Amniotic stem cell (primary cell): ENCODE measurements at places on chromosomes 3 and 15.

GRCh38 chr3:179015551-179016020, 56.0 kb downstream of the ZMAT3 start:
- peak; percentile 30 for DNase-seq

- DNase-seq, result peak; percentile 94
Measured at GRCh38 chr3:115239717-115240116, 92.6 kb upstream of the ZBTB20 start.

DNA sequence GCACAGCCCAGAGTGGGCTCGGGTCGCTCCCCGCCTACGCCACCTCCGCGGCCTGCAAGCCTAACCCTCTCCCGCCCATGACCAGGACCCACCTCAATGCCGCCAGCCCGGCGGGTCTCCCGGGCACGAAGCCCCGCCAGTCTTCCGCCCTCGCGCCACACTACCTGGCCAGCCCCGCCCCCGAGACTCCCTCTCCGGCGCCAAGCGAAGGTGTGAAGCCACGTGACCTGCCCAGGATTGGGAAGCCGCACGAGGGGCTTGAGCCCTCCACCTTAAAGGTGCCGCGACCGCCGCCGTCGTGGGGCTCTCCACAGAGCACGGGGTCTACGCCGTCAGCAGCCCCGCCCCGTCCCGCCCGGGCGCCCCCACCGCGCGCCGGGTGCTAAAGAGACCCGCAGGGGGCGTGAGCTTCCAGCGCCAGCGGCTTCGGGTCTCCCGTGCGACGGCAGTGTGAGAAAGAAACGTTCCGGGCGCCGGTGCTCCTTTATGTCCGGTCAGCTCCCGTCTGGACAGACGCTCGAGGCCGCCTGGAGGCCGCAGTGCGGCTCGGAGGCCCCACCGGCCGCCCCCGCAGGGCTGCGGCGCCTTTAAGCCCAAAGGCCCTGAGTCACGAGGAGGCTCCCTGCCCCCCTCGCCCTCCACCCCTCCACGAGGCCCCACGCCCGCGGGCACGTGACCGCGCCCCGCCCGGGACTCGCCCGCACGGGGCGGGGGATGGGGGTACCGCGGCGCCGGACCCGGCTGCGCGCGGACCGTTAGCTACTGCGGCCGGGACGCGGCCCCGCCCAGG, at the start of gene CPEB1:
Gene CPEB1 (minus strand): TSS at position 319 of the 790 bp plus-strand sequence. CDS start 18,904 bp downstream, outside the sequence.
- no peak for DNase-seq

GRCh38 chr3:122091602-122092295, 36.6 kb downstream of the CD86 start:
- no peak for DNase-seq

DNA sequence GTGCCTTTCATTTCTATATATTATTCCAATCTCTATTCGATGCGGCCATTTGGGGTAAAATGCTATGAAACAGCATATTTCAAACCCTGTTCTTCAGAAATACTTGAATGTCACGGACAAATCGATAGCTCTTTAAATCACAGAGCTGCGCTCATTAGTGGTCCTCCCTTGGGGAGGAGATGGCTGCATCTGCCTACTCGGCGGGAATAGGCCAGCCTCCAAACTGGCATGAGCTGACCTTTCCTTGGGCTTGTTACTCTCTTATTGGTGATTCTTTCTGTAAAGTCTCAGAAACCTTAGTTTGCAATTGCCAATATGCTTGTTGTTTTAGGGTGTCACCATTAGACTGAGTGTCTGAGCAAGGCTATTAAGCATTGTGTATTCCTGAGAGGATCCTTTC, 120.9 kb downstream of the BDH1 start:
- no peak for DNase-seq

GRCh38 chr15:76976572-76977270, 18.2 kb upstream of the PSTPIP1 start:
- DNase-seq, result no peak

DNA sequence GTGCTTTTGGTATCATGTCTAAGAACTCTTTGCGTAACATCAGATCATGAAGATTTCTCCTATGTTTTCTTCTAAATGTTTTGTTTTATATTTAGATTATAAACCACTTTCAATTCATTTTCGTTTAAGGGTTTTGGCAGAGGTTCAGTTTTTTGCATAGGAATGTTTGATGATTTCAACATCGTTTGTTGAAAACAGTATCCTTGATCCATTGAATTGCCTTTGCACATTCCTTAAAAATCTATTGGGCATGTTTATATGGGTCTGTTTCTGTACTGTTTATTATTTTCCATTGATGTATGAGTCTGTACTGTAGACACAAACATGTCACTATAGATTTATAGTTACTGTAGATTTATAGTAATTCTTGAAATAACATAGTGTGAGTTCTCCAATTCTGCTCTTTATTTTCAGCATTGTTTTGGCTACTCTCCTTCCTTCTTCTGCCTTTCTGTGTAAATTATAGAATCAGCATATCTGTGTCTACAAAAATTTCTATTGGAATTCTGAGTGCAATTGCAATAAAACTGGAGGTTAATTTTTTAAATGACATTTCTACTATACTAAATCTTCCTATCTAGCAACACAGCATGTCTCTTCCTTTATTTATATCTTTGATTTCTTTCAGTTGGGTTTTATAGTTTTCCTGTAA, 374.0 kb downstream of the SV2B start:
- no peak for DNase-seq

DNA sequence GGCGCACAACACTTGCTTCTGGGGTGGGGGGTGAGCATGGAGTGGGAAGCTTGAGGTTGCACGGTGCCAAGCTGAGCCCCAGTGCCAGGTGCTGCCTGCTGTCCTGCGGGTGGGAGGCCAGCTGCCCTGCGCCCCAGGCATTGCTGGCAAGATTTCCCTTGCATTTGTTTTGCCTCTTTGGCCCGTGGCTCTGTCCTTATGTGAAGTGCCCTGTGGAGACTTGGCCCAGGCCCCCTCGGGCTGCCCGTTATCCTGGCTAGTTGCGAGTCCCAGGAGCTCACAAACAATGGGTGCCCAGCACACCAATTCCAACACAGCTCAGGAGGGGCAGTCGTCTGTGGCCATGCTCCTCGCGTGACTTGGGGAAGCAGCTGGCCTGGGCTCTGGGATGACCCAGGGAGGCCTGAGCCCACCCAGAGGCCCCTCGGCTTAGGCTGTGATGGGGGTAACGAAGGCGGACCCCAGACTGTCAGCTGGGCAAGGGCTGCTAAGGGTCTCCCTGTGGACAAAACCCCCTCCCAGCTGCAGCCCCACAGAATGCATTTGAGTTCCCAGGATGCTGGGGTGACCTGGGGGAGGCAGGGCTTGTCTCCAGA, 5.9 kb downstream of the C3orf22 start:
- DNase-seq, result no peak

GRCh38 chr15:89088605-89089315, 504 bp downstream of the ABHD2 start:
- no peak for DNase-seq

- DNase-seq, result no peak
Measured at GRCh38 chr3:171163101-171164066, 136.9 kb upstream of the SLC2A2 start.

DNA sequence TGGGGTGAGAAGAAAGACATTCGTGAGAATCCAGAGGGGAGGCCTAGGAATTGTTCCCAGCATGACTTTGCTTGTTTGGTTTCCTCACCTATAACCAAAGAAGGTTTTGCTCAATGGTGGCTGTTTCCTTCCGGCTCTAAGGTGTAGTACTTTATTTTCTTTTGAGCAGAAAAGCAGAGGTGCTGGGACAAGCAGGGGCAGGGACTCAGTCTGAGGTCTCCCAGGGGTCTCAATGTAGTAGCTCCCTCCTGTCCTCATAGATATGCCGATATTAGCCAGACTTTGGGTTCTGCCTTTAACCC, 41.6 kb downstream of the ZBTB38 start:
- no peak for DNase-seq

GRCh38 chr15:62067448-62068044, 769 bp downstream of the C2CD4A start:
- DNase-seq, result no peak

- no peak for DNase-seq
Measured at GRCh38 chr3:127985655-127986225, 66.5 kb upstream of the SEC61A1 start.

GRCh38 chr3:112126511-112126911, 6.5 kb downstream of the GCSAM start:
- no peak for DNase-seq

DNA sequence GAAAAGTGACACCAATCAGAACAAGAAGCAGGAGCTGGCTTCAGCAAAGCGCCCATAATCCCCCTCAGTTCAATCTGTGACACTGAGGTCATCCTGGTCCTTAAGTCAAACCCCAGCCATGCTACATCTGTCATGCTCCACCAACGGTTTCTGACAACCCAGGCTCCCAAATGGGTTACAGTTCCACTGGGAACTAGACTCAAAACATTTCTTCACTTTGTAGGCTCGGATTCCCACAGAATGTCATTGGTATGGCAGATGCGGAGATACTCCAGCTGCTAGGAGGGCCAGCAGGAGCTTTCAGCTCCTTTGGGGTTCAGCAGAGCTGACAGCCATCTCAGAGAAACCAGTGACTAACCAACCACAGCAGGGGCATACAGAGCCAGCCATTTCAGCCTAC, 48.9 kb downstream of the SUMF1 start:
- DNase-seq, result no peak

GRCh38 chr15:96242761-96243160, 87.7 kb upstream of the NR2F2 start:
- DNase-seq, result no peak

GRCh38 chr15:49877117-49877872, 241.7 kb downstream of the ATP8B4 start:
- DNase-seq, result no peak

DNA sequence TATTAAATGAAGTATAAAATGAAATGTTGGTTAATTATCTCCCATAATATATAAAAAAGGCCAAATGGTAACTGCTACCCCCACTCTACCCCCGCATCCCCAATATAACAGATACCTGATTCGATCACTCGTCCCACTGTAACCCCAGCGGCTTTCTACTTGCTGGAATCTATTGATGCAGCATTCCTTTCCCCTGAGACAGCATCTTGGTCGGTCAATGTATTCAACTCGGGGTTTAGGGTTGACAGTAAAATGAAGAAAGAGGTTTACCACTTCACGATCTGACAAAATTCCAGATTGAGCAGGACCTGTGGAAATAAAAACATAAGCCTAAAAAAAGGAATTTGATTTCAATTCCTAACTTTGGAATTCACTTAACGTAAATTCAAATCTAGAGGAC, 18.6 kb upstream of the C15orf40 start:
- no peak for DNase-seq

- no peak for DNase-seq
Measured at GRCh38 chr3:110139821-110140220, 802.5 kb upstream of the DPPA4 start.

- DNase-seq, result peak; percentile 9
Measured at GRCh38 chr3:146640955-146641867, 36.1 kb upstream of the PLSCR5 start.

GRCh38 chr3:114872588-114872987, 274.5 kb downstream of the ZBTB20 start:
- DNase-seq, result no peak

DNA sequence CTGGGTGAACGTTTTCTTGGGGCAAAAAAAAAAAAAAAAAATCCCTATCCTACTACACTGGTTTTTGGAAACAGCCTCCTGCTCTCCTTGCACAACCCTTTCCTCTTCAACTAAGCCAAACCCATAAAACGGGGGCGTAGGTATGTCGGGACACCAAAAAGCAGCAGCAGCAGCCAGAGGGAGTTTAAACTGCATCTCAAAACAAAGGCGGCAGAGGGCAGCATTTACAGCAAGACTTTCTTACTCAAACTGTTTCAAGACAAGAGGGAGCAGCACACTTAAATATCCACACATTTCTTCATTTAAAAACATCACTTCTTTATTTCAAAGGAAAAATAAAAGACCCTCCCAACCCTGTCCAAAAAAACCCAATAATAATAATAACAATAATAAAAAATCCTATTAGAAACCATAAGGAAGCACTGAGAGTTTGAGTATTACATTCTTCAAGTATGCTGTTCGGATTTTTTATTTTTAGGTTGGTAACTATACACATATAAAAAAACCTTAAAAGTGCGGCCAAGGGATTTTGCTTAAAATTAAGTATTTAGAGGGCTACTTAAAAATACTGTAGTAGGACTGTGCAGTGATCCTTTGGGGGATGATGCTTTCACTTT, 43.9 kb upstream of the PLXND1 start:
- DNase-seq, result peak; percentile 38

DNA sequence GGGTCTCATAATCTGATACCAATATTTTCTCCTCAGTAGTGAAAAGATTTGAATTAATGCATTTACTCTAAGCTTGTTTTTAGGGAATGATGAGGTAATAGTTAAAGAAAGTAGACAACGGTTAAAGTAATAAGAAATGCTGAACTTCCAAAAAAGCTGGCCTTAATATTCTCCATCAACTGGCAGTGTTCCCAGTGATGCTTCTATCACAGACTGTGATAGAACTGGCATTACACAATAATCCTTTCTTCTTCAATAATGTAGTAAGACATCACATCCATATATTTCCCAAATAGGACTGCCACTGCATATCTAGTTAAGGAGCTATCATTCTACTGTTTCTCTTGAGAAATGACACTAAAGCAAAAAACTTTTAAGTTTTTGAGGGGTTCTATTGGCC, 188.7 kb downstream of the IL5RA start:
- DNase-seq, result no peak

DNA sequence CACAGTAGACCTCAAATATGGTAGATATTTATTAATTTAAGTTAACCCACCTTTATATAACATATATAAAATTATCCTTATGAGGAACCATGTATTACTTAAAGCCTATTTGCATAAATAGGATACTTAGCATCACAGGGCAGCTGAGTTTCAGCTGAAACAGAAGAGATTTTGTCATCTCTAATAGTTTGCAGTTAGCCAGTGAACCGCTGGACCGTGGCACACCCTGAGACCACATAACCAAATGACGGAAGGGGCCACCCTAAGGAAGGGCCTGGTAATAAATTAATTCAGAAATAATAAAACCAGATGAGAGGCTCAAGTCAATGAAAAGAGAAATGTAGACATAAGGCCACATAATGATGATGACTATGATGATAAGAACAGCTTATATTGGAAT, 107.7 kb downstream of the MYO5A start:
- no peak for DNase-seq

DNA sequence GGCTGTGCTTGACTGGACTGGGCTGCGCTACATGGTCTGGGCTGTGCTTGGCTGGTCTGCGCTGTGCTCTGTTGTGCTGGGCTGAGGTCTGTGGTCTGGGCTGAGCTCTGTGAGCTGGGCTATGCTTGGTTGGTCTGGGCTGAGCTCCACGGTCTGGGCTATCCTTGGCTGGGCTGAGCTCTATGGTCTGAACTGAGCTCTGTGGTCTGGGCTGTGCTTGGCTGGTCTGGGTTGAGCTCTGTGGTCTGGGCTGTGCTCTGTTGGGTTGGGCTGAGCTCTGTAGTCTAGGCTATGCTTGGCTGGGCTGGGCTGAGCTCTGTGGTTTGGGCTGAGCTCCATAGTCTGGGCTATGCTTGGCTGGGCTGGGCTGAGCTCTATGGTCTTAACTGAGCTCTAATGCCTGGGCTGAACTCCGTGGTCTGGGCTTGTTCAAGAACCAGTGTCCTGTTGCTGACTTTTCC, 92.0 kb downstream of the PLXNA1 start:
- DNase-seq, result no peak
